ENCODE measurements at places on chromosomes 7 and 10. TPM values are rescaled to one million over a fixed set of nuclear protein-coding genes. Genes with fewer than 3 reads are reported as not detected.

Gene SLC13A1
- polyA plus RNA-seq: not detected

Gene HOXA1
- polyA plus RNA-seq: 0.22 TPM

Gene TRIL
- polyA plus RNA-seq: 0.48 TPM

Gene C10orf67
- polyA plus RNA-seq: 0.01 TPM

Gene GIMAP4
- polyA plus RNA-seq: 21.7 TPM

Gene PPP1R3A
- 14.3 TPM for polyA plus RNA-seq

Gene HOGA1
- polyA plus RNA-seq: 1.7 TPM

Gene ZNF853
- 4.4 TPM for polyA plus RNA-seq

Gene PRXL2A
- polyA plus RNA-seq: 19.0 TPM

Gene HOXA6
- 0.64 TPM for polyA plus RNA-seq

Gene AKR1C1
- polyA plus RNA-seq: 1,974 TPM

Gene HOXA11
- polyA plus RNA-seq: 0.25 TPM

Gene CACNB2
- polyA plus RNA-seq: 0.48 TPM

All from psoas muscle (tissue), 8 donors.